ENCODE measurements at places on chromosomes 4 and X.

DNA sequence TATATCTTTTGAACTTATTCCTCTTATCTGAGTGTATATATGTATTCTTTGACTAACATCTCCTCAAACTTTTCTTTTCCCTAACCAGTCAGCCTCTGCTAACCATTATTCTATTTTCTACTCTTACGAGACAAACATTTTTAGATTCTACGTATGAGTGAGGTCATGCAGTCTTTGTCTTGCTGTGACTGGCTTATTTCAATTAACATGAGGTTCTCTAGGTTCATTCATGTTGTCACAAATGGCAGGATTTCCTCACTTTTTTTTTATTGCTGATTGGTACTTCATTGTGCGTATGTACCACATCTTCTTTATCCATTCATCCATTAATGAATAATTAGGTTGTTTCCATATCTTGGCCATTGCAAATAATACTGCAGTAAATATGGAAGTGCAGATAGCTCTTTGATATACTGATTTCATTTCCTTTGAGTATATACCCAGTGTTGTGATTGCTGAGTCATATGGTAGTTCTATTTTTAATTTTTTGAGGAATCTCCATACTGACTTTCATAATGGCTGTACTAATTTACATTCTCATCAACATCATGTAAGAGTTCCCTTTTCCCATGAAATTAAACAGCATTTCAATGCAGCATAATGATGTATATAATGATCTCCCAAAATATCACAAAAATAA is 80.1 kb downstream of the HS3ST1 start:
- DNase-seq, result no peak

DNA sequence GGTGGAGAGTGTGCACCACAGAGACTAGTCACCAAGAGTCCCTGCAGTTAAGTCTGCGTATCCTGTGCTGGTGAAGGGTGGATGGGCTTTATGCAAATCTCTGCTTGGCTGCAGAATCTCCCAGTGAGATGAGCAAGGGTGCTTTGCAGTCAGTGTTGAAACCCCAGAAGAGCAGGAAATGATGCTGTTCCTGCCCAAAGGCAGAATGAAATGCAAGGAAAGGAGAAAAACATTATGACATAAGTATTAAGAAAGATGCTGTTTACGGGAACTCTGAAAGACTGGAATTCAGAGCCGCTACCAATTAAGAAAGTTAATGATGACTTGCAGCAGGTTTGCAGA is 25.4 kb upstream of the ACSL1 start:
- no peak for DNase-seq

GRCh38 chrX:115226929-115227328 is 7.0 kb downstream of the LRCH2 start:
- no peak for DNase-seq

DNA sequence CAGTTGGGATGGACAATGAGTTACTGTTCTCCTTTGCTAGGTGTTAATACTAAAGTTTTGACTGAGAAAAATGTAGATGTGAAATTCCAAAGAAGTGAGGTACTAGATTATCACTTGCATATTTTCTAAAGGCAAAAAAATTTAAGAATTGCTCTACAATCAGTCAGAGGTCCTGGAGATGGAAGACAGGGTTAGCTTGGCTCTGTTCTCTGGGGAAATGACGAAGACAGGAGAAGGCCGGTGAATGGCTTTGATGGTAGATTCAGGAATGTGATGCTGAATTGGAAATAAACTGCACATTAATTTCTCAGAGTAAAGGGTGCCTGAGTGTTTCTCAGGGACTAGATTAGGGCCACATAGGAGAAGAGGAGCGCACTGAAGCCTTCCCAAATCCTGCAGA is 214.0 kb upstream of the LEF1 start:
- DNase-seq, result no peak

- no peak for DNase-seq
Observed at GRCh38 chrX:18415386-18415785, 10.0 kb upstream of the CDKL5 start.

Measured in glutamatergic neuron (in vitro differentiated cells).